Stimulated activated effector memory CD8-positive, alpha-beta T cell treated with anti-CD3 and anti-CD28 coated beads, Interleukin-12 subunit alpha, Interleukin-12 subunit beta, amount 100 ng/mL, for 72 hours (primary cell): ENCODE measurements at places on chromosomes 4 and X.

- no peak for DNase-seq
These were observed 10.6 kb downstream of the FLNA start for GRCh38 chrX:154363706-154364439.

GRCh38 chr4:119139311-119139710 is 3.7 kb downstream of the MYOZ2 start:
- DNase-seq: no peak

- DNase-seq: no peak
These were observed 10.1 kb downstream of the PITX2 start for GRCh38 chr4:110612631-110613269.

- no peak for DNase-seq
These were observed 2661.6 kb downstream of the PCDH7 start for GRCh38 chr4:33381816-33382215.

- DNase-seq: no peak
These were observed at the start of gene SLC49A3 for GRCh38 chr4:688854-689681. SLC49A3 (minus strand) TSS chr4:689151; CDS start chr4:689127, 24 bp downstream.

DNA sequence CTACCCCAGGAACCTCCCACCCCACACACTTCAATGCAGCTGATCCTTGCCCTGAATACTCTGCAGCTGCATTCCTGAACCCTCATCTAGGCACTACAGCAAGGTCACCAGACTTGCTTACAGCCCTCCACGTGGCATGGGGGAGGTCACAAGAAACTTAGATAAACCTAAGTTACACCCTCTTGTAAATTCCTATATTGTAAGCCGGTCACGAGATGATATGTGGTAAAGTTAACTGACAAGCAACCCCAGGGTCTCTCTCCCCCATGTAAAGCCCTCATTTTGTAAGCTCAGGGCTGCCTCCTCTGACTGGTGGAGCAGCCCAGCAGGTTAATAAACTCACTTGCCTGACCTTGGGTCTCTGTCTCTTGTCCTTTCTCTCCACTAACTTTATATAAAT is 570.7 kb downstream of the PCDH7 start:
- DNase-seq: no peak

DNA sequence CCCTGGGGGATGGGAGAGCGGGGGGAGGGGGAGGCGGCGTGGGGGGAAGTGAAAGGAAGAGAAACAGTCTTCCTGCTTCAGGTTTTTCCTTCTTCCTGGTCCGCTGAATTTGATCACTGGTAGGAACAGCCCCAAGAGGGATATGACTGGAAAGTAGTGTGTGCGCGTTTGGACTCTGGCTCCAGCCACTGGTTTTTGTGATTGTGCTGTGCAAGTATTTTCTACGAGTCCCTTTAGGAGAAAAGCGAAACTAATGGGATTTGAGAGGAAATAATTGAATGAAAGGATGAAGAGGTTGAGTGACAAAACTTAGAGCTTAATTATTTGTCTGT is 836 bp downstream of the PRRG1 start:
- DNase-seq: no peak

DNA sequence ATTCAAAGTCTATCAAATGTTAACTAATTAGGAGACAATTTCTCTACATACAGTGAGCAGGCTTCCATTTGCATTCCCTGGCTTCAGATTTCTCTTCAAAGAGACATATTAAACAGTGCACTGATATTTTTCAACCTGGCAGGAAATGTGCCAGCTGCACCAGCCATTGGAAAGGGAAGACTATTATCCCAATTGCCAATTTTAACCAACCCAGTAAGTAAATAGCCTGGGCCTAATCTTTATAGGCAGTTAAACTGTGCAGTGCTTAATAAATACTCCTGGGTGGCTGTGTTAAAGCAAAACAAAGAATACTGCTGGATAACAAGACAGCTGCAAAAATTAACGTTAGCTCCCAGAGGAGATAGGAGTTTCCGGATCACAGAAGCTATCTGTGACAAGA is 111.9 kb upstream of the GALNT7 start:
- no peak for DNase-seq

DNA sequence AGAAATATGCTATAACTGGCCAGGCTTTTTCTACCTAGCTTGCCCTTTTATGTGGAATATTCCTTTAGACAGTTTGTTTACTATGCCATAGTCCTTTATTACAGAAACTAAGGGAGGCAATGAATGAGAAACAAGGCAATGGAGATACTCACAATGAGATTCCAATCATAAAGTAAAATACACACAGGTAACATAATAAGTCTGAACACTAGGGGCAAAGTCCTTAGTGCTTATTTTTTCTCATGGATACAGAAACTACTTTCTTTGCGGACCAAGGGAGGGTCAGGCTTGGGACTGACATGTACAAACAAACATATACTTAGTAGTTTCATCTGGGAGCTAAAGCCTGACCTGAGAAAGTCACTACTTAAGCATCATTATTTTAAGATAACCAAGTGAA is 16.0 kb upstream of the UGT8 start:
- no peak for DNase-seq

DNA sequence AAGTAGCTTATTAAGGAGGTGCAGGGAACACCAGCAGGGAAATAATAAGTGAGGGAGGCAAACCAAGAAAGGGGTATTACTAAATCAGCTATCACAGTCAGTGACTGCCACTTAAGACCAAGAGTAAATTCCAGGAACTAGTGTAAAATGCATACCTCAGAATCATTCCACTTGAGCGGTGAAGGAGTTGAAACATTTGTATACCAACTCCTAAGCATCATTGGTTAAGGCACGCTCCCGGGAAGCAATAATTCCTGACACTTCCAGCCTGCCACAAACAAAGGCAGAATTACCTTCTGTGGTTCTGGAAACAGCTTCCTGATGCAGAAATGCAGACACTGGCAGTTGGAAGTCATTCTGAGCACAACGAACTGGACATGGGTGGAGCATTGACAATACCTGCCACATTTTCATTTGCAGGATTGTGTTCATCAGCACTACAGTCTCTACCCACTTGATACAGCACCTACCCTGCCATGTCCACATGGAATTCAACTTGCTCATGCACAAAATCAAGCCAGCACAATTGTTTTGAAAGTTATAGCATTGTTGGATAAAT is 82.1 kb downstream of the PPP1R2C start:
- DNase-seq: no peak

- no peak for DNase-seq
These were observed 29.2 kb downstream of the SULT1B1 start for GRCh38 chr4:69731241-69731640.

- no peak for DNase-seq
These were observed 17.7 kb upstream of the N4BP2 start for GRCh38 chr4:40038977-40039376.

DNA sequence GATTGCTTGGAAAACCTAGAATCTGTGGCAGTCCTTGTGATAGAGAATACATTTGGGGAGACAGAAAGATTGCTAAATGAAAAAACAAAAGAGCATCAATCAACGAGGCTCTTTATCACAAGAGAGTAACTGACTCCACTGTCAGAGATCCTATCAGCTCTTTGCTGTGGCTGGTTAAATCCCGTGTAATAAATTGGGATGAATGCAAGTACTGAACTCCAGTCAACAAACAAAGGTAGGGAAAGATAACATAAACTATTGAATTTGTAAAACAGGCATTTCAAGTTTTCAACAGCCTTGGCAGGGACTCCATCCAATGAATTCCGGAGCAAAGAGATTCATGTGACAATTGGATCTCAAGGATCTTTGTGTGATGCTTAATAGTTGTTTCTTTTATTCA is 21.3 kb downstream of the MMRN1 start:
- DNase-seq: no peak

GRCh38 chrX:12443534-12444098 is 305.3 kb downstream of the FRMPD4 start:
- no peak for DNase-seq

- no peak for DNase-seq
These were observed 72.3 kb upstream of the SH3RF1 start for GRCh38 chr4:169342906-169343564.

DNA sequence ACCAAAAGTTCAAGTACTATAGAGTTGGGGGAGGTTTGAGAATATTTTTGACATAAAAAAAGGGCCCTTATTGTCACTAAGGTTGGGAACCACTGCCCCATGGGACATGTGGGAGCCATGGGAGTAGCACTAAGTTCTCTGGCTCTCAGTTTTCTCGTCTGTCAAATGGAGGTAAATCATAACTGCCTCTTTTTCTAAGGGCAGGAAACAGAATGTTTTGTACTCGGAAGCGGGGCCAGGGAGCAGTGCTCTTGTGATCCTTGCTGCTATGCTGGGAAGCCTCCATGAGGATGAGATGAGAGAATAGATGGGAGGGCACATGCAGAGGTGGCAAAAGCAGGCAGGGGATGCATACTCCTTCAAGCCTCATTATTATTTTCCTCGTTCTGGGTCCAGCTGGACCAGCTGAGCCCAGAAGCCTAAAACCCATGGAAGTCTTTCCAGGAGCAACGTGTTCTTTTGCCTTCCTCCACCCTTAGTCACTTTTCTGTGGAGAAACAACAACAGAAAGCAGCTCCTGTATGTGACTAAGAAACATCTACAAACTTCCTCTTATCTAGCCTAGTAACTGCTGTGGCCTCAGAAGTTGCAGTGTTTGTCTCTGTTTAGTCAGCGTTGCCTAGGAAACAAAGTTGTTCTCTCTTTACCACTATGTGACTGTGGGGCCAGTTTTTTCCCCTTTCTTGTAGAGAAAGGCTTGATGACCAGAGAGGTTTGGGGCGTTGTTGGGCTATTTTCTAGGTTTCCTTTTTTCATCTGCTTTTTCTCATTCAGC is 64.8 kb downstream of the TSC22D3 start:
- DNase-seq: no peak

GRCh38 chr4:150045410-150045809 is 32.8 kb upstream of the DCLK2 start:
- DNase-seq: no peak

GRCh38 chr4:2862528-2862927 is 18.9 kb downstream of the ADD1 start:
- DNase-seq: no peak

GRCh38 chr4:23667659-23668058 is 222.2 kb downstream of the PPARGC1A start:
- no peak for DNase-seq

DNA sequence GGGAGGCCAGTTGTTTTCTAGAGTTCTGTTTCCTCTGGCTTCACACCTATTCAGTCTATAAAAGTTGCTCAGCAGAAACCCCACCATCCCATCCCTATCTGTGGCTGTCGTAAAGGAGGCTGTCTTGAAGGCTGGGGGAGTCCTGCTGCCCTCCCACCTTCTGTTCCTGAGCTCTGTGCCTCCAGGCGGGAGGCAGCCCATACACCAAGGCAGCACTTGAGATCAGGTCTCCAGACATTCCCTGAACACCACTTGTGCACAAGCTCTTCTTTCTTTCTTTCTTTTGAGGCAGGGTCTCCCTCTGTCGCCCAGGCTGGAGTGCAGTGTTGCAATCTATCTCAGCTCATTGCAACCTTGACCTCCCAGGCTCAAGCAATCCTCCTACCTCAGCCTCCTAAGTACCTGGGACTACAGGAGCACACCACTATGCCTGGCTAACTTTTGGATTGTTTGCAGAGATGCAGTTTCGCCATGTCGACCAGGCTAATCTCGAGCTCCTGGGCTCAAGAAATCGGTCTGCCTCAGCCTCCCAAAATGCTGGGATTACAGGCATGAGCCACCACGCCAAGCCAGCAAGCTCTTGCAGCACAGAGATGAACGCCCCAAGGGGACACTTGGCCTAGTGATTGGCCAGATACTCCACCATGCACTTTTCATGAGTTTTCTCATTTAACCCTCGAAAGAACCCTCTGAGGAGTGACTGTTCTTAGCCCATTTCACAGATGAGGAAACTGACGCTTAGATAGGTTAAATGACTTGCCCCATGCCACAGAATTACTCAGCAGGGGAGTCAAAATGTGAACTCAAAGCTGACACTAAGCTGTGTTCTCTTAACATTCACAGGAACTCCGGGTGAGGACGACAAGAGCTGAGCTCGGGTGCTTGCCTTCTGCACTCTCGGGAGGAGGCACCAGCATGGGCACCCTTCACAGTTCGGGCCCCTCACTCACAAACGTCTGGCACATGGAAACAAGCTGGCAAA is 55.8 kb upstream of the ENPP6 start:
- no peak for DNase-seq
